ENCODE measurements at places on chromosomes 12 and 14. TPM values are rescaled to one million over a fixed set of nuclear protein-coding genes. Genes with fewer than 3 reads are reported as not detected.

DNA sequence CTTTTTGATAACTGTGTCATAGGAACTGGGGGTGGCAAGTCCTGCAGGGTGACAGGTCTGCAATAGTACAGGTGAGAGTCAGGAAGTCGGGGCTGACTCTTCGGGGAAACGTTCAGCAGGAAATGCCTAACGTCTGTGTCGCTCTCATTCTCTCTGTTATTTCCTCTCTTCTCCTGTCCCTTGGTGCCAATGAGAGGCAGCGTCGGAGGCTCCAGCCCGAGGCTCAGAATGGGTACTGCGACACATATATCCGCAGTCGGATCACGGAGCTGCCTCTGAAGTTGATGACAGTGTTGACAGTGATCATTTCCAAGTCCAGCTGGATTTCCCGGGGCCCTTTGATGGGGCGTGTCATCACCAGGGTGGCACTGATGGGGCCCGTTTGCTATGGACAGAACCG lies 2.7 kb upstream of the TC2N start:
- DNase-seq = peak; percentile 12

DNA sequence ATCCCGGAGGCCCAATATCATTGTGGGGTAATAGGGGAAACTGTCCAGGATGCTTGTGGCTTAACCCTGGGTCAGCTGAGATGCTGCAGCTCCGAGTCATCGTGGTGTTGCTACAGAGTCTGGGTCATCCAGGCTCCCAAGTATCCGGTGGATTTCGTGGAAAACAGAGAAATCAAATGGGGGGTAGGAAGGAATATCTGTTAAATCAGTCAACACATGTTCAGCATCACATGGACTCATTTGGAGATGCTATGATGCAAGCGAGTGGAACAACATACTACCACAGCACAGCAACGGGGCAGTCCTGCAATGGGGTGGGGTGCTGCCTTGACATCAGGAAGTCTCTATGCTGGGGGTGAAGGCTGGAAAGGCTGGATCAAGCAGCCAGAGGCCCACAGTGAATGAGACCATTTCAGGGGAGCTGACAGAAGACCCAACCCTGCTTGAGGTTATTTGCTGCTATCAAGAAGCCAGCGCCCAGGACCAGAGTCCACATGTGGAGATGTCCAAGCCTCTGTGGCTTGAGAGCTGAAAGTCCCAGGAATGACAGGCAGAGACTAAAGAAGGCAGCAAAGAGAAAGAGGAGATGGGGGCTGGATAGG lies 22.9 kb downstream of the VDR start:
- DNase-seq = peak; percentile 24

DNA sequence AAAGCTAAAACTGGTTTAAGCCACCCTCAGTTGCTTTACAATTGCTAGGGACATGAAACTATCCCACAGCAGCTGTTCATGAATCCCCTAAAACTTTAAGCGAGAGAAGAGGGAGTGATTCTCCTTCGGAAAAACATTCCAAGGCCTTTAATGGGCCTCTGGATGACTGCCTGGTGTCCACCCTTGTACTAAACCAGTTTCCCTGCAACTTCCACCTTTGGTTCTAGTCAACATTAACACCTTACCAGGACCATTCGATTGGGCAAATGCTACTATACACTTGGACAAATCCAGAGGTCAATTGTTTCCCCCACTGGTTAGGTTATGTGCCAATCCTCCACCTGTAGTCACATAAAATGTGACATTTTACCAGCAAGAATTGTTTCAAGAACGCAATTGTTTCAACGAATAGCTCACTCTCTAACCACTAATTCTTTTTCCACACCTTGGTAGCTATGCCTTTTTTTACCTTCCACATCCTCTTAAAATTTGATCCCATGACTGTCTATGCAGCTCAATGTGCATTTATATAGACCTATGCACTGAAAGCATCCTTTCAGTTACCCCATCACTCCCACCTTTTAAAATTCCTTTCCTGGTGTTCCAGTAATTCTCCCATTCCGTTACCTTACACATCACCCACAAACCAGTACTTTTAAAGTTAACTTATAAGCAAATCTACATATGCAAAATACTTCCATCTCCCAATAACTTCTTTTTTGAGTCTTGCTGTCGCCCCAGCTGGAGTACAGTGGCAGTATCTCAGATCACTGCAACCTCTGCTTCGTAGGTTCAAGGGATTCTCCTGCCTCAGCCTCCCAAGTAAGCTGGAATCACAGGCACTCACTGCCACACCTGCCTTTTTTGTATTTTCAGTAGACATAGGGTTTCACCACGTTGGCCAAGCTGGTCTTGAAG lies 3.6 kb downstream of the UBC start:
- DNase-seq = no peak

DNA sequence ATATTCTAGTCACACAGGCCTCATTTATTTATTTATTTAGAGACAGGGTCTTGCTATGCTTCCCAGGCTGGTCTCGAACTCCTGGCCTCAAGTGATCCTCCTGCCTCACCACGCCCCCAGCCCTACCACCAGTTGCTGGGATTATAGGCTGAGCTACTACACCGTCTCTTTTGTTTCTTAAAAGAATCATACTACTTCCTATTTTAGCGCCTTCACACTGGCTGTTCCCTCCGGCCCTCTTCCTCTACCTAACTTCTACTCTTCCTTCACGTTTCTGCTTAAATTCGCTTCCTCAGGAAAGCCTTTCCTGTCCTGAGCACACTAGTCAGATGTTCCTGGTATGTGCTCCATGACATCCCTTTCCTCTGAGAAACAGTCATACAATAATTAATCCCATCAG lies 6.4 kb upstream of the MRPL42 start:
- no peak for DNase-seq

Gene TM7SF3
- total RNA-seq = 146 TPM
